ENCODE measurements at places on chromosomes 3 and 15.
A peak's percentile ranks its signal among the peaks of the same experiment; 100 is the strongest.

DNA sequence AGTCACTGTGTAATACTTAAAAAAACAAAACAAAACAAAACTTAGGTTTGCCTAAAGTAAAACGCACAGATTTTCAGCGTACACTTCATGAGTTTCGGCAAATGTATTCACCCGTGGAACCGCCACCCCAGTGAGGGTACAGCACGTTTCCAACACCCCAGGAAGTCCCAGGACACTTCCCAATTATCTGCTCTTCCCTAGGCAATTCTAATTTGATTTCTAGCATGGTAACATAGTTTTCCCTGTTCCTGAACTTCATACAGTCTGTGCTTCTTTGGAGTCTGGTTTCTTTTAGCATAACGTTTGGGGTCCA lies 497 bp upstream of the CLASP2 start:
- no peak for DNase-seq

GRCh38 chr15:82540055-82540983 lies at the start of gene RPS17:
TSS of gene RPS17 (minus strand) at chr15:82540457. CDS start at chr15:82540428, 29 bp downstream.
- DNase-seq: peak; percentile 99

- DNase-seq: no peak
Observed at GRCh38 chr3:51941463-51941797, 274 bp downstream of the RRP9 start.

DNA sequence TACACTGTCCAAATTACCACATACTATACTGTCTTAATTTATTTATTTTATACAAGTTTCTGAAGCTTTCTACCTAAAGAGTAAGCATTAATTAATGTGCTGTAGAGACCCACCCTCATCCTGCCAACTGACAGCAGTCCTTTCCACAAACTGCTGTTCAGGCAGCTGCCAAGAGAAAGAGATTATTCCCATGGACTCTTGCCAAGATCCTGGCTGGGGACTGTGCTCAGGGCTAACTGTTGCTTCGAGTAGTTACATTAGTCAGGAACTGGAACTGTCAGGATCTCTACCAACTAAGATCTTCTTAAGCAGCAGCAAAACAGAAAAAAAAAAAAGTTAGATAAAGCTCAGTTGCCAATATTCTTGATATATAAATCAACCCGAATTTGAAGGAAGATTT lies 398.8 kb downstream of the MECOM start:
- no peak for DNase-seq

GRCh38 chr3:147298511-147298982 lies 107.8 kb downstream of the ZIC4 start:
- DNase-seq: no peak

DNA sequence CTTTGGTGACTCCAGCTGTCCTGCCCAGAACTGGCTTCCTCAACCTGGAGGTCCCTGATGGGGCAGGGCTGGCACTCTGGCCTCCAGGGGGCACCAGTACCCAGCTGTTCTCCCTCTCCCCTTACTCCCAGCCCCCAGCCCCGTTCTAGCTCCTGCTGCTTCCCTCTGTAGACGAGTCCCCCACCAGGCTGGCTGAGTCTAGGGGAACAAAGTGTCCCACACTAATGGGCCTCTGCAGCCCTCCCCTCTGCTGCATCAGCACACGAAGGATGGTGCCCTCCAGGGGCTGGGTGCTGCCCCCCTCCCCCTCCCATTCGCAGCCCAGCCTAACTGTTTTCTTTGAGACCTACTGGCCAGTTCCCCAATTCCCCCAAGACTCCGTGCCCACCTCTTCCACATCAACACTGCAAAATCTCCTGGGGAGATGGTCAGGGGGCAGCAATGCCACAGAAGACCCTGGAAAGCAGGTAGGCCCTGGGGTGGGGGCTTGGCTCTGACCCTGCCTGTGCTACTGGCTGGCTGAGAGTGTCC lies 4.2 kb downstream of the RHCG start:
- DNase-seq: peak; percentile 58

GRCh38 chr3:118262800-118263402 lies 771.7 kb downstream of the IGSF11 start:
- DNase-seq: no peak

GRCh38 chr15:64558460-64559179 lies 98.2 kb downstream of the ZNF609 start:
- no peak for DNase-seq

DNA sequence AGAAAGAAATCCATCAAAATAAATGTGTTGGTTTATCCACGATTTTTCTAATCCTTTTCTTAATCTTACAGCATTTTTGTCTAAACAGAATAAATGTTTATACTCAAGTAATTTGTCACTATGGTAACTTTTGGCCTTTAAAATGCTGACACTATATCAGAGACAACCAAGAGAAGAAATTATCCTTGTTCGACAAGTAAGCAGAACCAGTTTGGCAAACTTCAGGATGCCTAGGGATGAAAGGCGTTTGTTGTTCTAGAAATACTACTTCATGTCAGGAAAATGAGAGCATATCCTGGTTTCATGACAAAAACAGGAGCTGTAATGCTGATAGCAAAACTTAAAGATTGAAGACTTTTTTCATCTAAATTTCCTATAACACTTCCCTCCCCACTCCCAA lies 308.0 kb upstream of the ATP11B start:
- DNase-seq: no peak

DNA sequence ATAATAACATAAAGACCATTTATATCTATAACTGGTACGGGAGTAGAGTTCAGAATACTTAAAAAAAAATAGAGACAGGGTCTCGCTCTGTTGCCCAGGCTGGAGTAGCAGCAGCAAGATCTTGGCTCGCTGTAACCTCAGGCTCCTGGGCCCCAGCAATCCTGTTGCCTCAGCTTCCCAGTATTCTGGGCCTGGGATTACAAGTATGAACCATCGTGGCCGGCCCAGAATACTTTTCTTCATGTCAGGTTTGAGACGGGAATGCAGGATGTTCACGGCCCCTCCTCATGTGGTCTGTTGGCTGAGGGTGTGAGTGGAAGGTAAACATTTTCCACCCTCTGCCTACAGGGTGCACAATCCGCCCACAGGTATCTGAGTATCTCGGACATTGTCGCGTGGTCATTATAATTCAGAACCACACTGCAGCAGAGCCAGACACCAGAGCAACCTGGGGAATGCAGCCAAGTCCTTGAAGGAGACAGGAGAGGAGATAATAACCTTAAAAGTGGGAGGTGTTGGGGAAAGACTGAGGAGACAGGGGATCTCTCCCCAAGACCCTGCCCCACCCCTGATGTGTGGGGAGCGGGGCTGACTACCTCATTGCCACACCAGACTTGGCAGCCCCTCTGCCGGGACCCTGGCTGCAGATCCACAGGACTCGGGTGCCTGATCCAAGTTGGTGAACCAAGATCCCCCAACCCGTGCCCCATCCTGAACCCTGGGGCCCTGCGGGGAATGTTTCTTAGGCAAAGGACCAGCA lies 106.8 kb downstream of the ADCY5 start:
- no peak for DNase-seq

- peak; percentile 45 for DNase-seq
Observed at GRCh38 chr15:100002086-100002620, 268.9 kb upstream of the LYSMD4 start.

GRCh38 chr3:115286529-115287197 lies 139.6 kb upstream of the ZBTB20 start:
- DNase-seq: no peak

DNA sequence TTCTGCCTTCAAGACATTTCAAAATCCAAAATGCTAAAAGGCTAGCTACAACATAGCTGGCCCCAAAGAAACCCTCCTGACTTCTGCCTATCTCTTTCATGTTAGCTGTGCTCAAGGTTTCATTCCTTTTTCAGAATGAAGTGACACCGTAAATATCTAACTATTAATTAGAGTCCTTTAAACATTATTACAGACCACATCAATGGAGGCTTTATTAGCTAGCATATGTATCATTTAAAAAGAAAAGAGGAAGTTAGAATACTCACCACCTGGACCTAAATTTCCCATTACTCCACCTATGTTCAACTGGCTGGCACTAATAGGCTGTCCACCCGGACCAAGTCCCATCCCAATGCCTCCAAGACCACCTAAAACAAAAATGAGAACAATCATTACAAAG lies 24.6 kb downstream of the MYEF2 start:
- no peak for DNase-seq

DNA sequence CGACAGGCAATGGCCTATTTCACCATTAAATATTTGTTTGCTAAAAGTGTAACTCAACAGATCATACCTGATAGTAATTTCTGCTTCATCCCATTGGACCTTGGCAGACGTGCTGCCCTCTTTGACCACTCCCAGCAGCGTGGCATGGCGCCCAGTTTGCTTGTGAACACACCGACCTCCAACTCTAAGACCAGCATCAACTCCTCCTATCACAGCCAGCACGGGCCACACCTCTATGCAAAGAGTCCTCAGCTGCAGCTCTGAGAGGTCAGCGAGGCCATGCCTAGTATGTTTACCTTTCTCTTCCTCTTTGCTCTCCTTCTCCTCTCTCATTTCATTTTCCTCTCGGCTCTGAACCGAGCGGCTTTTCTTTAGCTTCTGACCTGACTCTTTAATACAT lies 80.6 kb downstream of the FBXL22 start:
- DNase-seq: no peak

DNA sequence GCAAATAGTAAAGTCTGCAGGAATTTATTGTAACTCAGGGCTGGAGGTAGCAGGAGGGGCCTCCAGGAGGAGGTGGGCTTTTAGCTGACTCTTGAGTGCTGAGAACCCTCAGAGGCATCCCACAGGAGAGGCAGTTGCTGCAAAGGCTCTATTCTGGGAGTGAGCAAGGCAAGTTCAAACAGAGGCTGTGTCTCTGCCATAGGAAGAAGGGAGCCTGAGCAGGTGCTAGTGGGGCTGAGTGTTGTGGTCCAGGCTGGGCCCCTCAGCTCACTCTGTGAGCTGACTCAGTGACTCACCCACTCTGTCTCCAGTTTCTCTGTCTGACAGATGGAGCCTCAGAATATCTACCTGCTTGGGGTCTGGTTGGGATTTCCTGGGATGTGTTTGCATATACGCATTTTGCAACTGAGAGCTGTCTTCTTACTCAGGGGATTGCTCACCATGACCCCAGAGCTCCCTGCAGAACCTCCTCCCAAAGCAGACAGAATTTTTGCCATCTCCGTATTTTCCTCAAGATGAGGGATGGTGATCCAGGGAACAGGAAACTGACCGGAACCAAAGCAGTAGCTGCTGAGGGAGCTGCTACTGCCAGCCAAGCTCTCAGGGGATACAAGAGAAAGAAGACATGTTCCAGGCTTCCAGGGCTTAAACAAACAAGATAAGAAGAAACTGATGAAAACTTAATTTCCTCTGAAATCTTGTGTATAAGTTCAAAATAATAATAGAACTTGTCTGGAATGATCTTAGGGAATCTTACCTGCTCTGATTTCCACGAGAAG lies 13.6 kb upstream of the NOX5 start:
- no peak for DNase-seq

- peak; percentile 75 for DNase-seq
Observed at GRCh38 chr15:77944002-77944867, 133.3 kb downstream of the TBC1D2B start.

DNA sequence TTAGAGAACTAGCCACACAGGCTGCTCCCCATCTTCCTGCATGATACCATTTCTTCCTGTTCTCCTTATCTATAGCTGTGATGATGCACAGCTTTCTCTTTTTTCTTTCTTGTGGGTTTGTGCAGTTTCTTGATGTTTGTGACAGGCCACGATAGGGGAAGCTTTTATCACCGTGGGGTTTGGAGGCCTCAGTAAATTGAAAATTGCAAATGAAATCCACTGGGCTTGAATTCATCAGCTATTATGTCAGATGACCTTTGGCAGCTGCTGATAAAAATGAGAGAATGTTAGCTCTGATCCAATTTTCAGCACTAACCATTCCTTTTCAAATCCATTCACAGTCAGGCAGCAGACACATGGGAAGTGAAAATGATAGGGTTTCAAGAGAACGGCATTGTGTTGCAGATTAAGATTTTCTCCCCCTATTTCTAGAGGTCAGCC lies 176.9 kb upstream of the SOX2 start:
- no peak for DNase-seq

GRCh38 chr3:71265365-71265915 lies 318.1 kb downstream of the FOXP1 start:
- DNase-seq: no peak

GRCh38 chr15:82275410-82275809 lies 12.8 kb downstream of the SAXO2 start:
- no peak for DNase-seq

- DNase-seq: no peak
Observed at GRCh38 chr3:129020691-129021090, 19.6 kb downstream of the EFCC1 start.

DNA sequence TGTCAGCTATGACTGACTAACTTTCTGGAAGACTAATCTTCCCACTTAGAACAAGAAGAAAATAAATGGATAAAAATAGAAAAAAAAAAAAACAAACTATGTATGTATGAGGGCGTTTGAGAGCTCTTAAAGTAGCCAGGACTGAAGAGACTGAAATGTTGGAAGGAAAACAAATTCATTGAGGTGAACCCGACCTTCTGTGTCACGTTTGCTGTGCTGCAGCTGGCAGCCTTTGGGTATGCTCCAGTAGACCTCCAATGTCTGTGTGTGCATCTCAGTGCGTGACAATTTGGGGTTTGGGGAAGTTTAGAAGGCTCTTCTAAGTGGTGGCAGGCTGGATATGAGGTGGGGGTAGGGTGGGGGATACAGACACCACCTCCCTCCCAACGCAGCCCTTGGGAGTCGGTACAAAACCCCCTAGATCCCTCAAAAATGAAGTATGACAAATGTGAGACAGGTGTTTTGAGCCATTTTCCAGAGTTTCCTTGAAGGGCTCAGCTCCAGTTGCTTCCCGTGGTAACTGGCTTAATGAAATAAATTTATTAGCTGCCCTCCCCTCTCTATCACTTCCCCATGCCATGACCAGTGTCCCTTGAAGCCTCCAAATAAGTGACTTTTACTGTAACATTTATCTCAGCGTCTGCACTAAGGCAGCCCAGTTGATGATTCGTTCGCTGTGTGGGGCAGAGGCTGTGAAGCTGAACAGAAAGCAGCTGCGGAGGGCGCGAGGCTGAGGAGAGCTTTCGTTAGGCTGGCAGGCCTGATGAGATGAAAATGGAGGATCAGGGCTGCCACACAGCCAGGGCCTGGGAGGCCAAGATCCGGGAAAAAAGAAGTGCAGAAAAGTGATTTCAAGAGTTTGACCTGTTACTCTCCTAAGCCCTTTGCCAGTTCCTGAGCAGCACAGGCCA lies 34.9 kb upstream of the GABRB3 start:
- DNase-seq: no peak

DNA sequence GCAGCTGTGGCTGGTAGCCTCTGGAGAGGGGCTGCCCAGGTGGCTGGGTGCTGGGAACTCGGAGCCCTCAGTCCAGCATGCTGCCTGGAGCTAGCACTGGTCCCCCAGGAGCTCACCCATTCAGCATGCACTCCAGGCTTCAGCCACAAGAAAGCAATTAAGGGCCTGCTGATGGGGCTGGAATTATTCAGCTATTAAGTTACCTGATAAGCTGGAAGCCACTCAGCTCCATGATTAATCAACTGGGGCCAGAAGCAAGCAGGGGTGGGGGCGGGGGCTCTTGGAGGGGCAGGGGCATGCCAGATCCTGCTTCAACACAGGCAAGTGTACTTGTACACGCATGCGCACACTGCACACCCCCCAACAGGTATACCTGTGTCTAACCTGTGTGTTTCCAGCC lies 22.1 kb upstream of the TMEM115 start:
- no peak for DNase-seq
